SHP77 (cell line): ENCODE measurements at places on chromosomes 12 and 14.
A peak's percentile ranks its signal among the peaks of the same experiment; 100 is the strongest.

DNA sequence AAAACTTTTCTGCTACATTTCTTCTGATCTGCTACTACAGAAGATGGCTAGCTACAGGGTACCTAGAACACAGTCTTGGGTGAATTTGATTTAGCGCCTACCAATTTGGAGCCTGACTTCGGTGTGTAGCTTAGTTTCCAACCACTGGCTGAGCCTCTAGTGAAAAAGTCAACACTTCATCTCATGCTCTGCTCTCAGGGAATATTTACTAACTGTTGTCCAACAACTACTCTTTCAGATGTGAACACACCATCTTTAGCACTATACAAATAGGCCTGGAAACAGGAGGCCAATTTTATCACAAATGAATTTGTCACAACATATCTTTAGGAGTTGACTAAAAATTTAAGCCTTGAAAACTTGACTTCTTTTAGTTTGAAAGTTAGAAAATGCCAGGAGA lies 167.9 kb downstream of the NELL2 start:
- no peak for DNase-seq

DNA sequence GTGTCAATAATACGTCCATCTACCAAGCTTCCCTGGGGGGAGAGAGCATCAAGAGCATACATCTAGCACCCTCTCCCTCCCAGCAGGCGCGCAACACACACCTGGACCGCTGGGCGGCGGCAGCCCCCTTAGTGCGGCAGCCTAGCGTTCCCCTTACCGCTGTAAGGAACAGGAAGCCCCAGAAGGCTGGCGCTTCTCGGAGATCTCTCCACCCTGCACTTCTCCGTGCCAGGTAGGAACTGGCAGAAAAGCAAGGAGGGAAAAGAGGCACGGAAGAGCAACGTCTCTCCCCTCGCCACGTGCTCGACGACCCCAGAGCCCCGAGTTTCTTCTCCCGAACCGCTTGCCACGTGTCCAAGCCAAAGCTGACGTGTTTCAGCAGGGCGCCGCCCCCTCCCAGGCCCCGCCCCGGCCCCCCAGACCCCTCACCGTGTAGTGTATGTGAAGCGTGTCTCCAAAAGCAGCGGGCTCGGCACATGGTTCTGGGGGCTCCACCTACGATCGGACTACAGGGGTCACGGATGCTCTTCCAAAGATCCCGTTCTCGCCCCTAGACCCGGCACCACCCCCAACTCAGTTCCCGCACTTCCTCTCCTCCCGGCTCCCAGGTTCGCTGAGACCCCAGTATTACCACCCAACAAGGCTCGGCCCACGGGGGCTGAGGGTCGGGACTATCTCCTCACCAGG lies 532 bp downstream of the FKBP11 start:
- no peak for DNase-seq

DNA sequence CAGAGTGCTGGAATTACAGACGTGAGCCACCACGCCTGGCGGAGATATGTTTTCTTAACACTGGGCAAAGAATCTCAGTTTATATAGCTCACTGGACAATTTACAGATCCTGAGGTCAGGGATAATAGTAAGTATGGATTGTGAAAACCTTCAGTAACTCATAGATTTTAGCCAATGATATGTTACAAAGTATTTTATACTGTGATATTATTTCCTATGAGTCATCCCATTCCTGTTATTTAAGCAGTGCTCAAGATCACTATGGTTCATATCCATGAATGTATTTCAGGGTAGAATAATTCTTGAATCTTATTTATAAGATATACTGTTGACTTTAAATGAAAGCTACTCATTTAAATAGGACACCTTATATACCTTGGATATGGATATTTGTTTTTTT lies 107.2 kb downstream of the RAD51B start:
- DNase-seq, result no peak

DNA sequence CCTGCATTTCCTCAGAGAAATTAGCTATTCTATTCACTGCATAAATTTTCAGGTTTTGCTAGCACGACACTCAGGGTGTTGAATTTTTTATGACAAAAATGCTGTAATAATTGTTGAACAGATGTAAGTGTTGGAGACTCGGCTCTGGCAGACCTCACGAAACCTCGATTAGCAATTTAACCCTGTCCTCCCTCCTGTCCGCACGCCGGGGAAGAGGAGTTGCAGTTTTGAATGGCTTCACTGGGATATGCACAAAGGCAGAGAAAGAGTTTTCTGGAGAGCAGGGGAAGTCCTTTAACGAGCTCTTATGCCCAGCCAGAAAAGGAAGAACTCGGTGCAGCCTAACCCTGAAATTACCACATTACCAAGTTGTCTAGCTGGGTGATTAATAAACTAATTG lies 661.1 kb downstream of the VRK1 start:
- no peak for DNase-seq

DNA sequence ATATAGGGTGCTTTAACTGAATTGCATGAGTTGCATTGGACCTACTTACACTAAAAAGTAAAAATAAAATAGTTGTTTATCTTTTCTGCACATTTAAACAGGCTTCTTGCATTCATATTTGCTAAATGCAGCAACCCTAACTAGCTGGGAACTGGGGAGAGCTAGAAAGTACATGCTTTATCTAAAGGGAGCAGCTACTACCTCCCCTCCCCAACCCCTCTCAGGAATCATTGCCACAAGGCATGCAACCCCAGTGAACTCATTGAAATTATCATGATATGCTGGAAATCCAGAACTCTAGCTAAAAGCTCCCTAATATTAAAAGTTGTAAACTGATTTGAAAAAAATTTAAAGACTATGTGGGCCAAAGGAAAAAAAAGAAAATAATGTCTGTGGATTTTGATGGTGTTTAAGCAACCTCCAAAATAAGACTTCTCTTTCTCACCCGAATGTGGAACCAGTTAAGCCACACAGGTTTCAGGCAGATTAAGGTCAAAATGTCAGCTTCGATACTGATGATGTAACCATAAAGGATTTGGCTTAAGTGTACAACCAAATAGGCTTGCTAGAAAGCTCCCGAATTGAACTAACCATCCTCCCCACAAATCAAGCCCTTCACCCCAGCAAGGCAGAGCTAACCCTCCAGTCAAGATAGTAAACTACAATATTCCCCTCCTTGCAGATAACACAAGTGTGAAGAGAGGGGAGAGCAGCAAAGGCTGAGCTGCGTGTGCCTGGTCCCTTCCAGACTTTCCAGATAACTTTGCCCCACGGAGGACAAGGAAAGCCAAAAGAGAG lies 13.8 kb upstream of the POC1B start:
- DNase-seq, result no peak

- no peak for DNase-seq
Observed at GRCh38 chr14:39396448-39396847, 35.8 kb downstream of the FBXO33 start.

- no peak for DNase-seq
Observed at GRCh38 chr14:72736786-72737559, 156.9 kb downstream of the DPF3 start.

DNA sequence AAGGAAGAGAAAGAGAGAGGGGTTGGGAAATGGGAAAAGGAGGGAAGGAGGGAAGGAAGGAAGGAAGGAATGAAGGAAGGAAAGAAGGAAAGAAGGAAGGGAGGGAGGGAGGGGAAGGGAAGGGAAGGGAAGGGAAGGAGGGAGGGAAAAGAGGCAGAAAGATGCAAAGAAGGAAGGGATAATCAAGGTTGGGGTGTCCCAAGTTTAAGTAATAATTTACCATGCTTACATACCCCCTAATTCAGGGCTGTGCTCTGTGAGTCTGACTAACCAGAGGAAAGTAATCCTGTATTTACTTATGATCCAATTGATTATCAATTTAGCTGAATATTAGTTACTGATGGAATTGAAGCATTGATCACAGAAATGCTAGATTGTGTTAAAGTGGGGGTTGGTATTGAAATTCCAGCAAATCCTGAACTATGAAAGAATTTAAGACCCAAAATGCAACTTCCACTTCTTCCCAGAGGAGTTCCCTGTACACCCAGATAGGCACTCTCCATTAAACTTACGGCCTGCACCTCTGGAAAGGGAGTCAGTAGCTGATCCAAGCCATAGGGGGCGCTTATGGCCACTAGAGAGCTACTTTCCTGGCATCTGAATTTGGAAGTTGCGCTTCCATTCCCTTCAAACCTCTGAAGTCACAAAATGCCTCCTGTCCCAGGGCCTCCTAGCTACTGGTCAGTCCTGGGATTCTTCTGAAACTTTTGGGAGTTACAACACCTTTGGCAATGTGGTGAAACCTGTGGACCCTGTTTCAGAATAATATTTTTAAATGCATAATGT lies 162.7 kb upstream of the PWP1 start:
- no peak for DNase-seq

DNA sequence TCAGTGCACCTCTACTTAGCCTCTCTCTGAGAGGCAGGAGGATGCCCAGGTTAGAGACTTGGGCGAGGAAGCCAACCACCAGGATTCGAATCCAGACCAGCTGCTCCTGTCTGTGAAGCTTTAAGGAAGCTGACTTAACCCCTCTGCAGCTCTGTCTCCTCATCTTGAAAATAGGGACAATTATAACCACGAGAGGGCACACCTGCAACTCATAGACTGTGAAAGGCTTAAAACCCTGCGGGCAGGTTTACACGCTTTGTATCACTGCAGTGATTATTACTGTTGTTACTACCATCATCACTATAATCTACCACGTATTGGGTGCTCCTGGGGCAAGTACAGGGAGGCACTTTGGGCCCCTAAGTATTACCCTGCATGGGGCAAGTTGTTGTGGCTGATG lies 379.8 kb downstream of the VRK1 start:
- peak; percentile 9 for DNase-seq

GRCh38 chr14:90644882-90645281 lies 171.3 kb downstream of the TTC7B start:
- DNase-seq, result no peak

GRCh38 chr12:89525305-89525823 lies 483 bp downstream of the POC1B start:
- DNase-seq, result peak; percentile 17

DNA sequence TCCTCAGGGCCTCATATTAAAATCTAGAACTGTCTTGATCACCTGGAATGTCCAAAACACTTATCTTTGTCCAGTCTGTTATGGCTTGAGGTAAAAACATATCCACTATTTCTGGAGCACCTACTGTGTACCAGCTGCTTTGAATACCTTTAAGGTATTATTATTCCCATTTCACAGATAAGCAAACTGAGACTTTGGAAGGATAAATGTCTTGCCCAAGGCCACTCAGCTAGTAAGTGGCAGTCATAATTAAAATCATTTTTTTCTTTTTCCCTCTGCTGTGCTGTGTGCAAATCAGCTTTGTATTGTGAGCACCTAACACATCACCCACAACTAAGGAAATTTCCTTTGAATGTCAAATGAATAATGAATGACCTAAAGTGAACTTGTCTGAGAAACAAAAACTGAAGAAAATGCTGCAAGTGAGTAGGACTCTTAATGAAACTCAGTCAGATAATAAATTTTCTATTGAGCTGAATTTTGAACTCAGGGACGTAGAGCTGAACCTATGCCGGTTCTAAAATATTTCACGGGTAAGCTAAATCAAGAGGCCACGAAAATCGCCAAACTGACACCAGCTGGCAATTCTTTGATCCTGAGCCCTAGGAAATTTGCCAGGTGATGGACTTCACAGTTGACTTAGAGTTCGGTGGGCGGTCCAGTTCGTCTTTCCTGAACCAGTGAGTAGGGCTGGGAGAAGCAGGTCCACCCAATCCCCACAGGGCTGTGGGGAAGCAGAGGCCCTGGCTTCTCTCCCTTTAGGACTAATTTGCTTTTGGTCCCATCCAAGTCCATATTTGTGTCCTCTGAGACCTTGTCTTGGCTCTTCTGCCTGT lies 159.7 kb upstream of the PWP1 start:
- DNase-seq, result no peak

DNA sequence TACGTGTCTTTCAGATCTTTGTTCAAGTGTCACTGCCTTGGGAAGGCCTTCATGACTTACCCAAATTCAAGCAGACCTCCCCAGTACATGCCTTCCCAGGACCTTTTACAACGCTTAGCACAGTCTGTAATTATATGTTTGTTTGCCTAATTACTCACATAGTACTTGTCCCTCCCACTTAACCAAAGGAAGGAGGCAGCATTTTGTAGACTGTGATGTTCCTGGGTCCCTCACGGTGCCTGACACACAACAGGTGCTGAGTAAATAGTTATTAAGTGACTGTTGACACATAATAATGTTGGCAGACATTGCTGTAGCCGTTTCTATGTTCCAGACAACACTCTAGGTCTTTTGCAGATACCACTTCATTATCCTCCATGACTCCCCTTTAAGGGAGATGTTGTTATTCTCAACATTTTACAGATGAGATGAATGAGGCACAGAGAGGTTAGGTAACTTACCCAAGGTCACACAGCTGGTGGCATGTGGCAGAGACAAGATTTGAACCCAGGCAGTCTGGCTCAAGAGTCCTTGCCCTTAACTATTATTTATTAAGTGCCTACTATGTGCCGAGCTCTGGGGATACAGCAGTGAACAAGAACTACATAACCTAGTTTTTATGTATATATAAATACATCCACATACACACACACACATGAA lies 130.7 kb downstream of the PHETA1 start:
- no peak for DNase-seq

GRCh38 chr14:100187247-100187833 lies 27.9 kb upstream of the DEGS2 start:
- no peak for DNase-seq

- no peak for DNase-seq
Observed at GRCh38 chr12:133124674-133125073, 5.4 kb downstream of the ZNF891 start.

- peak; percentile 35 for DNase-seq
Observed at GRCh38 chr12:52125476-52125900, 46.0 kb downstream of the SMIM41 start.

GRCh38 chr12:127191129-127191528 lies 1075.8 kb upstream of the TMEM132C start:
- DNase-seq, result no peak

GRCh38 chr14:86672080-86672479 lies 1142.1 kb downstream of the FLRT2 start:
- no peak for DNase-seq

- DNase-seq, result no peak
Observed at GRCh38 chr12:62763861-62764645, 170.9 kb downstream of the PPM1H start.

GRCh38 chr14:69408331-69408960 lies 10.0 kb downstream of the SLC39A9 start:
- no peak for DNase-seq

DNA sequence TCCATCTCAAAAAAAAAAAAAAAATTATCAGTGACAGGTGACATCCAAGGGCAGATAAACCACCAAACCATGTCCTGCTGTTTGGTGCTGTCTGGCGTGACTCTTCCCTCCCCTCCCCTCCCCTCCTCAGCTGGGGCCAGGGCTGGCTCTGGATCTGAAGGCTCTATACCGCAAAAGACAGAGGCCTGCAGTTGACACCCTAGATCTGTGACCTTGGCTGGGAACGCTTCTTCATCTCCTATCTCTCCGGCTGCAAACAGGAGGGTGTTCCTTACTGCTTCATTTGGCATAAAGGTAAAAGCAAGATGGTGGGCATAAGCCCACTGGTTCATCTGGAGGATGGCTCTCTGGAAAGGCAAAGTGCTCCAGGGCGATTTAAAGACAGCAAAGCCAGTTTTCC lies 126.8 kb upstream of the PRMT8 start:
- no peak for DNase-seq

DNA sequence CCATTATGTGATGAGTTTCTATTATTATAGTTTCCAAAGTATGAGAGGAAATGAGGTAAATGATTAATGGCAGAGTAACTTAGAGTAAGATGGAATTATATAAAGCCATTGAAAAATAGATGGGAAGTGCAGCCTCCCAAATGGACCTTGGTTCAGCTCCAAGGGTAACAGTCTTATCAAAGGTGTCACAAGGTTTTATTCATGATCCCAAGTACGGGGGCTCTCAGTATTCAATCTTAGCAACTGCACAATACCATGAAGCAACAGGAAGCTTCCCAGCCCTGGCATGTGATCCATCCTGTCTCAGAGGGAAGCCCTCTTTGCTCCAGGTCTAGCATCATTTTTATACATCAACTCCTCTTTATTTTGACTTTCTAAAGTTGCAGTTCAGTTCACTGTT lies 948.2 kb downstream of the GALC start:
- DNase-seq, result no peak
